ENCODE measurements at places on chromosomes 3 and 15.

GRCh38 chr3:115958526-115958925 lies 335.2 kb downstream of the GAP43 start:
- no peak for DNase-seq

DNA sequence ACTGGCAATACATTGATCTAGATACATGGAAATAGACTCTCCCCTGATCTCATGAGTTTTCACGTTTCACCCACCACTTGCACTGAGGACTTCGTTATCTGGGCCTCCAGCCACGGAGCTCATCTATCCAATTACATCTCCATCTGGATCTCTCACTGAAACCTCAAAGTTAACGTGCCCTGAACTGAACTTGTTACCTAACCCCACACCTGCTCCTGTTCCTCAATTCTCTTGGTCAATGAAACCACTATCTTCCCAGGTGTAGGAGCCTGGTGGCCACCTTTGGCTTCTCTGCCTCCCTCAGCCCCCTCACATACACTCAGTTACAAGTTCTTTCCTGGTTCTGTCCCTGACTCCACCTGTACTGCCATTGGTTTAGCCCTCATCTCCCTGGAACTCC lies 9.7 kb downstream of the DGKG start:
- no peak for DNase-seq

DNA sequence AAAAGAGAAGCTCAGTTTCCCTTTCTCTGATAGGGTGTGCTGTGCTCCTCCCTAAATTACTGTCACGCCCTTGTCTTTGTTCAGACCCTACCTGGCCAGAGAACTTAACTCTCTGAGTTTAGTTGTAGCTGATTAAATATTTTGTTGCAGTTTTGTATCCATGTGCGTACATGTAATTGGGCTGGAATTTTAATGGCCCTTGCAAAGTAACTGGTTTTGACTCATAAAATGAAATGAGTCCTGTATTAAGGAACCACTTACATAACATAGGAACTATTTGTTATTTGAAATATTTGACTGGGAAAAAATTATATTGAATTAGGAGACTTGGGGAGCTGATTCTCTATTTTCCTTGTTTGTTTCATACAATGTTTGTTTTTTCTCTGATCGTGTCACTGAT lies 80.2 kb downstream of the LRRK1 start:
- no peak for DNase-seq

GRCh38 chr3:102141928-102142239 lies 292.6 kb downstream of the NFKBIZ start:
- DNase-seq: no peak

GRCh38 chr15:28885630-28886430 lies at the start of gene APBA2:
Gene APBA2 (plus strand): TSS chr15:28885974. CDS start chr15:29053885, 167,911 bp downstream.
- DNase-seq: no peak

GRCh38 chr3:73883497-73883896 lies 258.8 kb upstream of the PDZRN3 start:
- no peak for DNase-seq

GRCh38 chr3:100710261-100710968 lies 1.1 kb downstream of the TFG start:
- DNase-seq: no peak

DNA sequence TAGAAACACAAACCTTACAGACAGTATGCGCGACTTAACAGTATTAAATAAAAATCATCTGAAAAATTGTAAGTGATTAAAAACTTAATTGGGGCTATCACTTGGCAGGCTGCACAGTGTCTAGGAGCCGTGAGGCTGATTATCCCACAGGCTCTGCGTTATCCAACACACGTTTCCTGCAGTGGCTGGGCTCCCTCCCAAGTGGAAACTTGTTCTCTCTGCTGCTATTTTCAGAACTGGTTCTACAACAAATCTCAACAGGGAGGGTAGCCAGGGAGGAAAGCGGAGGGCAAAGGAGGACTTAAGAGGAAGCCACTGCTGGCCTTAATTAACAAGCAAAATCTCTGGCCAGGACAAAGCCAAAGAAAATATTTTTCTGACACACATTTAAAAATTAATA lies 555.2 kb downstream of the MAGI1 start:
- no peak for DNase-seq
